ENCODE measurements at places on chromosomes 13 and 19.

GRCh38 chr13:44662515-44662914 lies 86.4 kb upstream of the TSC22D1 start:
- DNase-seq = no peak

- DNase-seq = no peak
Measured at GRCh38 chr13:50713523-50714248, 129.8 kb downstream of the DLEU7 start.

GRCh38 chr19:54096617-54097106 lies 3.9 kb downstream of the OSCAR start:
- DNase-seq = no peak

DNA sequence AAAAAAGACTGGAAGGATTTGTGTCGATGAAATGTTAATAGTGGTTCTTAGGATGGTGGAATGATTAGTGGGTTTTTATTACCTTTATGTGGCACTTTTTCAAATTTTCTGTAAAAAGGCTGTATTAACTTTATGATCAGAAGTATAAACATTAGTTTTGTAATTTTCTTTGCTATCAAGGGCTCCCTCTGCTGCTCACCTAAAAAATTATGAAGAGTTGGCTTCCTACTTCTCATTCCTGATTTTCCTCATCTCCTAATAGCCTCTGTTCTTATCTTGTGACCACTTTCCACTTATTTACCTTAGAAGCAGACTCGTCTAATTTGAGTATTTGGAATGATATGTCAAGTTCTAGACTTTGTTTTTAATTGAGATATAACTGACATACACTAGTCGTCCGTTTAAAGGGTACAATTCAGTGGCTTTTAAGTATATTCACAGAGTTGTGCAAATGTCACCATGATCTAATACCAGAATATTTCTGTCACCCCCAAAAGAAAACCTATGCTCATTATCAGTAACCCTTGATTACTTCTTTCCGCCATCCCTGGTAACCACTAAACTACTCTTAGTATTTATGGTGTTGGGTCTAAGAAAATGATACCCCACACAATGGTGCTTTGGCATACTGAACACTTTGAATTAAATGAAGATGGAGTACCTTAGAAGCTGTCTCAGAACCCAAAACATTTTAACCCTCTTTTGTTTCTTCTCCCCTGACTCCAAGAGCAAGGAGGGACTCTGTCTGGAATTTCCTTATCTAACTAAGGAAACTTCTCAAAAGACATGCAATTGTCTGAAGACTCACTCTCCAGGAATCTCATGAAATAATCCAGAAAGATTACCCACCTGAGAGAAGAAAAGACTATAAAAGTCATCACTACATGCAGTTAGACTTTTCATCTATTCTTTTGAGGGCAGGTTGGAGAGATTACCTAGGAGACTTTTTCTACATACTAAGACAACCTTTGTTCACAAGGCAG lies 311.3 kb downstream of the DLEU7 start:
- no peak for DNase-seq

DNA sequence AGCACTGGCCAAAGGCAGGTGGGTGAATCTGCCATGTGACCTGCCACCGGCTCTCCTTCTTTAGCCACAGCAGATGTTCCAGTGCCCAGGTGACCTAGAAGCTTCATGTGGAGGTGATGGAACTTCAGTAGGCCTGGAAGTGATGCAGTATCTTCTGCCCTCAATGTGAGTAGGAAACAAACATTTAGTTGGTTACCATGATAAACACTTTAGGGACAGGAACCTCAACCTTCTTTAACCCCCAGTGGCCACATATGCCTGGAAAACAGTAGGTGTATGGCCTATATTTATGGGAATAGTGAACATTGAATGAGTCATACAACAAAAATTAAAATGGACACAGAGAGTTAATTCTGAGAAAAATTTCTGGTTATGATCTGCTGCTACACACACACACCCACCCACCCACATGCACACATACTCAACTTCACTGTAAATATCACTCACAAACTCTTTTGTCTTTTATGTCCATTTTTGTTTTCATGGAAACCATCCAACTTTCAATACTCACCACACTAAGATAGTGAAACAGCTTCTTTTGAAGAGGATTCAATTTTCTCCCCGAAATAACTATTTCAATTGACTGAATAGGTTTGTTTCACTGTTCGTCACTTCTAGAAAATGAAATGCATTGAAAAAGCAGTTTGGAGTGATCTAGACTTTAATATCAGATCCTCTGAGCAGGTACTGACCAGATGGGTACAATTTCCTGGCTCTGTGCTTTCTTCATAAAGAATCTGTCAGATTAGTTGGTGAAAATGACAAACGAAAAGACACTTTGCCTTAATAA lies 97.3 kb downstream of the STARD13 start:
- DNase-seq = no peak

DNA sequence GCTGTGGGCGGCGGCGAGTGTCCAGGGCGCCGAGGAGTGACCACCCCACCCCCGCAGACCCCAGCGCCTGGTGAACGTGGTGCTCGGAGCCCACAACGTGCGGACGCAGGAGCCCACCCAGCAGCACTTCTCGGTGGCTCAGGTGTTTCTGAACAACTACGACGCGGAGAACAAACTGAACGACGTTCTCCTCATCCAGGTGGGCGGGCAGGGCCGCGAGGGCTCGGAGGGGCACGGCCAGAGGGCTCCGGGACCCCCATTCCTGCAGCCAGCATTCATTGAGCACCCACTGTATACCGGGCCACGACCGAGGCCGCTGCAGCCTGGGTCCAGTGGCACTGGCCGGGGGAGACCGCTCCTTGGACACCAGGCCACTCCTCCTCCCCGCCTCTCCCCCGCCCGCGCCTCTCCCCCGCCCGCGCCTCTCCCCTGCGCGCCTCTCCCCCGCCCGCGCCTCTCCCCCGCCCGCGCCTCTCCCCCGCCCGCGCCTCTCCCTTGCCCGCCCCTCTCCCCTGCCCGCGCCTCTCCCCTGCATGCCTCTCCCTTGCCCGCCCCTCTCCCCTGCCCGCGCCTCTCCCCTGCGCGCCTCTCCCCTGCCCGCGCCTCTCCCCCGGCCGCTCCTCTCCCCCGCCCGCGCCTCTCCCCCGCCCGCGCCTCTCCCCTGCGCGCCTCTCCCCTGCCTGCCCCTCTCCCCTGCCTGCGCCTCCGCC lies 3.2 kb downstream of the PRTN3 start:
- no peak for DNase-seq

- no peak for DNase-seq
Measured at GRCh38 chr19:33506498-33506897, 15.1 kb downstream of the PEPD start.

DNA sequence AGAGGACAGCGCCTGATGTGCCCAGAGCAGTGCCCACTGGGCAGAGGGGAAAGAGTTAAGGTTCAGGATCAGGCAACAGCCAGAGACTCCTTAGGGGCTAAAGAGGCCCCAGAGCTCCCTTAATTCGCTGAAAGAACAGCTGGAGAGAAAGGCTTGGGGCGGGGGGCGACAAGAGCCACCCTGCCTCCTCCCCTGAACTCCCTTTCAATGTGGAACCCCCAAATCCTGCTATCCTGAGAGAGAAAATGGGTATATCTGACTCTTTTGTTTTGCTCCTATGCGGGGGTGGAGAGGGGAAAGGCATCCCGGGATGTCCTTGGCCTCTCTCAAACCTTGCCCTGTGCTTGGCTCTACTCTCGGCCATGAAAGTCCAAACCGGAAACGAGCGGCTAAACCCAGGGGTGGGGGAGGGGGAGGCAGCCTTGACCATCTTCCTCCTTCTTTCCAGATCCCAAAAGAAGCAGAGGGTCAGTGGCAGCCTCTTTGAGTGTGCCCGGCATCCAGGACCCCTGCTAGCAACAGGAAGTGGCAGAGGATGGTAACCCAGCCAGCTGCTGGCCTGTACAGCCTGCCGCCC lies 4.7 kb downstream of the PRKACA start:
- DNase-seq = no peak

DNA sequence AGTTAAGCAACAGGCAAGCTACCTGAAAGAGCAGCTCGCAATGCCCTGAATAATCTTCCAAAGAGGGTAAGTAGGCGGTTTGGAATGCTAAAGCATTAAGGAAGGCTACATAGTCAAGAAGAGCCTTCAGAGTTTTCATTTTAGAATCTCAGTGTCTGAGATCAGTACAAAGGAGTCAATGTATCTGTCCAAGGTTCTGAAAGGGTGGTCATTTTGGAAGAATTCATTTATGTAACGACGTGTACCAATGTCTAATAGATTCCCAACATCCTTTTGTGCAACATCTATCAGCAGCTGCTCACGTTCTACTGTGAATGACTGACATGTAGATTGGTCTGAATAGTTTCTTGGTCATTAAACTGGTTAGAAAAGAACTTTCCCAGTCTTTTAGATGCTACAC lies 15.2 kb downstream of the ZNF665 start:
- DNase-seq = no peak

- no peak for DNase-seq
Measured at GRCh38 chr19:30450835-30451321, 78.7 kb downstream of the ZNF536 start.

DNA sequence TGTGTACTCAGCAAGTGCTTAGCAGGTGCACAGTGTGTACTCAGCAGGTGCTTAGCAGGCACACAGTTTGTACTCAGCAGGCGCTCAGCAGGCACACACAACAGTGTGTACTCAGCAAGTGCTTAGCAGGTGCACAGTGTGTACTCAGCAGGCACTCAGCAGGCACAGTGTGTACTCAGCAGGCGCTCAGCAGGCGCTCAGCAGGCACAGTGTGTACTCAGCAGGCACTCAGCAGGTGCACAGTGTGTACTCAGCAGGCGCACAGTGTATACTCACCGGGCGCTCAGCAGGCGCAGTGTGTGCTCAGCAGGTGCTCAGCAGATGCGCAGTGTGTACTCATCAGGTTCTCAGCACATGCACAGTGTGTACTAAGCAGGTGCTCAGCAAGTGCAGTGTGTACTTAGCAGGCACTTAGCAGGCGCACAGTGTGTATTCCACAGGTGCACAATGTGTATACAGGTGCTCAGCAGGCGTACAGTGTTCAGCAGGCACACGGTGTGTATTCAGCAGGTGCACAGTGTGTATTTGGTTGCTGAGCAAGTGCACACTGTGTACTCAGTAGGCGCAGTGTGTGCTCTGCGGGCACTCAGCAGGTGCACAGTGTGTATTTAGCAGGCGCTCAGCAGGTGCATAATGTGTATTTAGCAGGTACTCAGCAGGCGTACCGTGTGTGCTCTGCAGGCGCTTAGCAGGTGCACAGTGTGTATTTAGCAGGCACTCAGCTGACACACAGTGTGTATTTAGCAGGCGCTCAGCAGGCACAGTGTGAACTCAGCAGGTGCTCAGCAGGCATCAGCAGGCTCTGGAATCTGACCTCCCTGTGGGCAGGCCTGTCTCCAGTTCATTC lies 15.1 kb downstream of the CRTC1 start:
- no peak for DNase-seq
